ENCODE measurements at places on chromosomes 13 and 19.

- DNase-seq, result no peak
Measured at GRCh38 chr19:9735986-9736385, 32.6 kb downstream of the ZNF846 start.

- DNase-seq, result no peak
Measured at GRCh38 chr13:24520733-24521132, 8.2 kb upstream of the PARP4 start.

GRCh38 chr19:49691243-49692146 lies 579 bp downstream of the CPT1C start:
- DNase-seq, result peak; percentile 85

DNA sequence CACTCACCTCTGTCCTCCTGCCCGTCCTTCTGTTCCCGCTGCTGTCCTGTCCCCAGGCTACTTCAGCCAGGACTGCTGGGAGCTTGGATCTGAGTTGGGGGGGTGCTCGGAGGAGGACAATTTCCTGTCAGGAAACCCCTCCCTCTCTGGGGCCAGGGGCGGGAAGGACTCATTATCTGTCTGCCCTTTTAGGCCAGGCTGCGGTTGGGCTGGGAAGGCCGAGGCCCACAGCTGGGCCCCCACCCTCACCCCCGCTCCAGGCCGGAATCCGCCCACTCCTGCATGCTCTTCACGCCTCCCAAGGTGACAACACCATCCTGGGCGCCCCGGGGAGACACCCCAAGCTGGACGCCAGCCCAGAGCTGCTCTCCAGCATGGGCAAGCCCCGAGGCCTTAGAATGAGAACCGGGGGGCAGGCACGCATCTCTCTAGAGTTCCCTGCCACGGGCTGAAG lies at the start of gene EXOC3L2:
Gene EXOC3L2 (minus strand): TSS at position 74 of the 454 bp plus-strand sequence. CDS start 6,362 bp downstream, outside the sequence.
- peak; percentile 44 for DNase-seq
